ENCODE measurements at places on chromosomes 1 and 21.
A peak's percentile ranks its signal among the peaks of the same experiment; 100 is the strongest.

GRCh38 chr1:20660847-20661206 lies 342 bp downstream of the DDOST start:
- DNase-seq, result no peak

- no peak for DNase-seq
Observed at GRCh38 chr1:86758570-86758969, 54.2 kb downstream of the SH3GLB1 start.

GRCh38 chr1:64884261-64885040 lies 81.9 kb downstream of the JAK1 start:
- DNase-seq, result no peak

DNA sequence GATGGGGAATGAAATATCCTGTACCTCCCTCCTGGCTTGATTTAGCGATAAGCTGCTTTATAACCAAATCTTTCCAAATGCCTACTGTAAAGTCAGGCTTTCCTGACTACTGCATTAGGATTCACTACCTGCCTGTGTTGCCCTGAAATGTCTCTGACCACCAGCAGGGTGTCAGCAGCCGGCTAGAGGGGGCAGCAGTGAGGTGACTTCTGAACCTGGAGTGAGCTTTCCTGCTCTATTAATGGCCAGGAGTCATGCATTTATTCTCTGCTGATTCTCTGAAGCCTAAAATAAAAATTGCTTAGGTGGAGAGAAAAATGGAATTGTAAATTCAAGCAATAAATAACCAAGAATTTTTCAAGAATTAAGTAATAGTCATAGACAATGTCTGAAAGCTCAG lies 2.5 kb downstream of the BACE2 start:
- peak; percentile 26 for DNase-seq

DNA sequence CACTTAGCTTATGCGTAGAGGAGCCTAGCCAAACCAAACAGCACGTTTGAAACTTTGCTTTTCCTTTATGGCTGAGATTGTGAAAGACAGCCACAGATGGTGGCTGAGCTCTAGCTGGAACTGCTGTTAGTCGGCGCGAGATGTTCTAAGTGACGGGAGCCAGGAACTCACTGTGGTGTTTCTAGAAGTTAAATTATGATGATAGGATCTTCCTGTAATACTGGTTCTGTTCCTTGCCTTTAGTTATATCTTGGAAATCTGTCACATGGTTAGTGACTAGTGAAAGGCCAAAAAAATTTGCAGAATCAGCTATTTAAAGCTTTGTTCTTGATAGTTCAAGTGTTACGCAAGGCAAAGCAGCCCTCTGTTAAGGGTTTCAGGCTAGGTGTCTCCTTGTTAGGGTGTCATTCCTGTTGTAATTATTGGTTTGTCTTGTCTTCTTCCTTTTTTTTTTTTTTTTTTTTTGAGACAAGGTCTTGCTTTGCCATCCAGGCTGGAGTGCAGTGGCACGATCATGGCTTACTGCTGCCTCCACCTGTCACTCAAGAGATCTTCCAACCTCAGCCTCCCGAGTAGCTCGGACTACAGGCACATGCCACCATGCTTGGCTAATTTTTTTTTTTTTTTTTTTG lies 22.6 kb downstream of the AK4 start:
- DNase-seq, result no peak

GRCh38 chr1:247415423-247416361 lies at the start of gene NLRP3:
Gene NLRP3 (plus strand): TSS chr1:247416173. CDS start chr1:247418801, 2,628 bp downstream.
- peak; percentile 13 for DNase-seq

DNA sequence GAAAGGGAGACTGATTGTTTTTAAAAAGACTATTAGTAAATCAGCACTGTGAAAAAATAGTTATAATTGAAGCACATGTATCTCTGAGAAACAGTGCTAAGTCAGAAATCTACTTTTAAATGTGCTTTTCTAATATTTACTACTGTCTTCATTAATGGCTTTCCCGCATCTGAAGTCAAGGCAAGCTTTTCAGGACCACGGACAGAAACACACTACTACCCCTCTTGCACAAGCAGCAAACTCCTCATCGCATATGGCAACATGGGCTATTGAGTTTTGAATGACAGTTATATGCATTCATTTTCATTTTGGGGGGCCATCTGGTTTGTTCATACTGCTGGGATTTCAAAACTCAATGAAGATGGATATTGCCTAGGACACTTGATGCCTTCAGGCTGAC lies 433.4 kb upstream of the CAMK1G start:
- no peak for DNase-seq

DNA sequence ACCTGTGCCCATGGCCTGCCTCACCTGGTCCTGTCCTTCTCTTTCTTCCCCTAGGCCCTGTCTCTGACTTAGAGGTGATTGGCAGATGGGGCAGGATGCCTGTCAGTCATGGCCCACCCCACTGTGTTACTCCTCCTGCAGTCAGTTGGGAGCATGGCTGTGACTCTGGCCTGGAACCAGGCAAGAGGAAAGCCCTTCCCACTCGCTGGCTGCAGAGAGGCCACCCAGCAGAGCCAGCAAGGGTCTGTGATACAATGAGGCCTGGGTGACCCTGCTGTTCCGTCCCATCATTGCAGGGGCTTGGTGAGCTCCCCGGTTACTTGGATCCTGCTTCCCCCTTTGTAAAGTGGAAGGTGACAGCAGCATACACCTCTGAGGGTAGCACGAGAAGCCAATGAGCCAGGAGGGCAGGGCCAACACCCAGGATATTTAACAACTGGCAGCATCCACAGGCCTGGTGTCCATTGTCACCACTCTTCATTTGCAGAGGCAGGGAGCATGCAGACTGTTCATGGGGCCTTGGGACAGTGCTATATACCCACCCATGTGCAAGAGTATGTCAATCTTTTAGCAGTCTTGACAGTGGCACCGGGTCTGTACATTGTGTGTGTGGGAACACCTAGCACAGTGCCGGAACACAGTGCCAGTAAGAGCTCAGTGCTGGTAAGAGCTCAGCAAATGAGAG lies 191.0 kb upstream of the C1orf174 start:
- peak; percentile 11 for DNase-seq

- no peak for DNase-seq
Observed at GRCh38 chr1:159941591-159942560, 3.5 kb downstream of the IGSF9 start.

- DNase-seq, result no peak
Observed at GRCh38 chr1:172293429-172293828, 127.1 kb upstream of the C1orf105 start.

- DNase-seq, result no peak
Observed at GRCh38 chr1:157197906-157198435, 59.8 kb upstream of the ETV3 start.

DNA sequence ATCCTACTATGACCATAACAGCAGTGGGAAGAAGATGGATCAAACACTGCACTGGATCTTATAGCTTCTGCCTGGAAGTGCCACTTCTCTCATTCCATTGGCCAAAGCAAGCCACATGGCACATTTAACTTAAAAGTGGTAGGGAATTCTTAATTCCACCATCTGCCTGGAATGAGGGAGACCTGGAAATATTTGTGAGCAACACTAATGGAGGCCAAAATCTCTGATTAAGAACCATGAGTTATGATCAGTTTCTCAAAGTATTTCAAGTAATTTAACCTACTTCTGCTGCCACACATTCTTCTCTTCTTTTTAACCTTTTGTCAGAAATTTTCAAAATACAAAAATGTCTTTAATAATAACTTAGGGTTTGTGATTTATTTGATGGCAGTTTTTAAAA lies 154.0 kb upstream of the C1orf87 start:
- no peak for DNase-seq

DNA sequence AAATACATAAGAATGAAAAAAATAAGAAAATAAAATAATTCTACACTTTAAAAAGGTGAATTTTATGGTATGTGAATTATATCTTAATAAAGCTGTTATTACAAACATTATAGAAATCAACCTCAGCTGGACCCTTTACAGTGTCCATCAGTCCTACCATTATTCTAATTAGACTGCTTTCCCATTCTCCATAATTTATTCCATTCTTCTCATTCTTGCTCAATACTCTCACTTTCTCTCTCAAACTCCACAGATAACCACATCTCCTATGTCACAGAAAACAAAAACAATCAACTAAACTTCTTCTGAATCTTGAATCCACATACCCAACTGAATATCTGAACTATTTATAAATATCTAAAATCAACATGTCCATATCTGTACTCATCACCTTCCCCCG lies 11.6 kb downstream of the HFM1 start:
- no peak for DNase-seq

DNA sequence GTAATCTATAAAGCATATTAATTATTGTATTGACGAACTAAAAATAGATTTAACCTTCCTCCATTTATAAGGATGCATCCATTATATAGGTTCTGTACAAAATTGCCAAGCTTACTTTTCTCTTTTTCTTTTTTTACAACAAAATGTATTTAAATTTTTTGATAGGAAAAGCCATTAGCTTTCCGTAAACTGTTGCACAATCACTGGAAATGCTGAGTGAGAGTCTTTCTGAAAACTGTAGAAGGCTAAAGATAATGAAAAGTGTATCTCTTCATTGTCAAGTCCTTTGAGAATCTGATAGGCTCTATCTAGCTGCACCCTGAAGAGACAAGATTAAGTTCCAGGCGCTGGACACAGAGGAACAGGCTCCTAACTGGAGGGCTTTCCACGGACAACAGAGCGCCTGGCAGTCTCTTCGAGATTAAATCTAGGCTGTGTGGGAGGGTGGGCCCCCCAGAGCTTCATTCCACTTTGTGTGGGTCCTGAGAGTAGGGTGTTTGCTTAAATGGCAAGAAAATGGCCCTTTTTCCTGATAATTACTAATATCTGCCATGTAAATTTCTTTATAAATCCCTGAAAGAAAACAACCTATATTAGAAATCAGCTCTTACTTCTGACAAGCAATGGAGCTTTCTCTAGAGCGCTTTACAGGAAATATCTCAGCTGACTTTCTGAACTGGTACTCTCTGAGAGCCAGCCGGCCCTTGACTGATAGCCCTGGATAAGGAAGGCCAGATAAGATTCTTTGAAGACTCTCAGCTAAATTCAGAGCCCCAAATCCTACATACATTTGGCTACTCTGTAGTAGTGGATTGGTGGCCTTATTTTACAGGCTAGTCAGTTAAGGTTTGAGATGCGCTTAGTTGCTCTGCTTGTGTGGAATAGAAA lies 108.3 kb downstream of the FMN2 start:
- DNase-seq, result no peak

DNA sequence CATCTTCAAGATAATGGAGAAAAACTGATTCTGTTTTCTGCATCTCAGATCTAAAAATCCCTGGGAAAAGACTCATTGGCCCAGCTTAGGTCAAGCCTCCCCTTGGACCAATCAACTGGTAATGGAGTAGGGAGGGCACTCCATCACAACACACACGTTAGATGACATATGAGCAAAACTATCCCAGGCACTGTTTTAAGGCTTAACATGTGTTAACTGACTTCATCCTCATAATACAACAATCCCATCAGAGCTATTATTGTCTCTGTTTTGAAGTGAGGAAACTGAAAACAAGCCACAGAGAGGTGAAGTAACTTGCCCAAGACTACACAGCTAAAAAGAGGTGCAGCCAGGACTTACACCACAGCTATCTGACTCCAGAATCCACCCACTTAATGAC lies 14.7 kb upstream of the CITED4 start:
- no peak for DNase-seq

DNA sequence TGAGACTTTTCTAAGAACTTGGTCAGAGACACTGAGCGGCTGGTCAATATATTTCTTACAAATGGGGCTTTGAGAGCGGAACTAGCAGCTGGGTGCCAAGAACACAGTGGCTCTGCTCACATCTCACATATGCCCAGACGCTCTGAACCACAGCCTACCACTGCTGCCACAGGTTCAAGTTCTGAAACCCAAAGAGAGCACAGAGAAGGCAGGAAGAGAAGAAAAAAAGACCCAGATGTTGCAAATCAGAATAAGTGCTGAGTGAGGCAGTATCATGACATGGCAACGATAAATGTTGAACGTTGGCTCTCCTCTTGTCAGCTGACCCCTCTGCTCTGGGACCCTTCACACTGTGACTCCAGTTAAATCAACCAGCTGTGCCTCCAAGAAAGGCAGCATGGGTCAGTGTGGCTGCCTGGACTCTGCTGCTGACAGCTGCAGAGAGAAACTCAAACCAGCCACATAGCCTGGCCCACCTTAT lies 26.4 kb downstream of the HIVEP3 start:
- DNase-seq, result no peak

DNA sequence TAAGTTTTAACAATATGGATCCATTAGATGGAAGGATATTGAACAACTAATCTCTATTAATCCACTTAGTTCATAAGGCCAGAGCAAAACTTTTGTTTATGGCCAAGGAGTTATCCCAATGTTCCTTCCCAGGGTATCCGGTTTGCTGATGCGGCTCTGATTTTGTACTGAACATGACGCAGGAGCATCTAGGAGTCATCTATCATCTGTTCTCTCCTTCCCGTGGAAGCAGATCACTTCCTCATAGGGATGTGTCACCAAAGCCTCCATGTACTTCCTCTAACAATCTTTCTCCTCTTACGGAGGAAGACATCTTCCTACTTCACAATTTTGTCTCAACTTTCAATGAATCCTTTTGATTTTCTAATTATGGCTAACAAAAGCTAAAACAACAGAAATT lies 206.6 kb downstream of the APP start:
- no peak for DNase-seq

- no peak for DNase-seq
Observed at GRCh38 chr1:147243841-147244240, 1.4 kb downstream of the CHD1L start.
